H7 (cell line): ENCODE measurements at places on chromosomes 4 and X.

DNA sequence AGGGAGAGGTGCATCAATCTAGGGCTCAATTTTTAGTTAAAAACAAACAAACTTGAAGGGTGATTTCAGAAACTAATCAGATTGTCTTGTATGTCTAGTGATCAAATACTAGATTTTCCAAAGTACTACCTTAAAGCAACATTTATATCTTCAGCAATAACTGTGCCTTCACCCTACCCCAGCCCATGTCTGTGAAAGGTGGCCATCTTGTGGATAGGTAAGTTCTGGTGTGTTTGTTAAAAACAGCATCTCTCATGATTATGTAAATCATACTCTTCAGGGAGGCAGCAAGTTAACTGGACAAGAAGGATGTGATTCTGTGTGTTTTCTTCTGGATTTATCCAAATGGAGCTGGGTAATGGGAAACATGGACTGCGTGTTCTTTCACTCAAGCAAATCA, 81.4 kb upstream of the ACSL1 start:
- no peak for DNase-seq

GRCh38 chrX:694800-695199, 64.2 kb downstream of the SHOX start:
- DNase-seq = no peak

DNA sequence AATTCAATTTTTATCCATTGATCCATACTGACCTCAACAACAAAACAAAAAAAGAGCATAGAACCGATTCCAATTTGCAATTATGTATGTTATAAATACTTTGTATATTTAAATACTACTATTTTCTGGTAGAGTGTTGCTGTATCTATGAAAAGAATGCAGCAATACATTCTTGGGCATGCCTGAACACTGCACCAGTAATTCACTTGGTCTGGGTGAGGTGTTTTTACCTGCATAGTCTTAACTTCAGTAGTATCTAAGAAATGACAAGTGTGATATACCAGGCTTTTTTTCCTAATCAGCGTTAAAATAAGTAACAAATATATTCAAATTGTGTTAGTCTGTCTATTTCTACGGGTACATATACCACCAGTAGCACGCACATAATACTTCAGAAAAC, 120.2 kb downstream of the KLHL13 start:
- no peak for DNase-seq

- DNase-seq = no peak
Measured at GRCh38 chrX:40473460-40474204, 107.1 kb upstream of the ATP6AP2 start.
